ENCODE measurements at places on chromosomes 11 and 22.

- peak; percentile 23 for DNase-seq
These were observed 23.2 kb downstream of the MEI1 start for GRCh38 chr22:41722496-41722895.

GRCh38 chr22:45580726-45581381, 78.2 kb downstream of the FBLN1 start:
- no peak for DNase-seq

- DNase-seq = no peak
These were observed 60.3 kb downstream of the NECTIN1 start for GRCh38 chr11:119668676-119669075.

GRCh38 chr11:104094576-104094975, 58.1 kb downstream of the DDI1 start:
- peak; percentile 10 for DNase-seq

- DNase-seq = no peak
These were observed 59.8 kb downstream of the CEP57 start for GRCh38 chr11:95850137-95850536.

DNA sequence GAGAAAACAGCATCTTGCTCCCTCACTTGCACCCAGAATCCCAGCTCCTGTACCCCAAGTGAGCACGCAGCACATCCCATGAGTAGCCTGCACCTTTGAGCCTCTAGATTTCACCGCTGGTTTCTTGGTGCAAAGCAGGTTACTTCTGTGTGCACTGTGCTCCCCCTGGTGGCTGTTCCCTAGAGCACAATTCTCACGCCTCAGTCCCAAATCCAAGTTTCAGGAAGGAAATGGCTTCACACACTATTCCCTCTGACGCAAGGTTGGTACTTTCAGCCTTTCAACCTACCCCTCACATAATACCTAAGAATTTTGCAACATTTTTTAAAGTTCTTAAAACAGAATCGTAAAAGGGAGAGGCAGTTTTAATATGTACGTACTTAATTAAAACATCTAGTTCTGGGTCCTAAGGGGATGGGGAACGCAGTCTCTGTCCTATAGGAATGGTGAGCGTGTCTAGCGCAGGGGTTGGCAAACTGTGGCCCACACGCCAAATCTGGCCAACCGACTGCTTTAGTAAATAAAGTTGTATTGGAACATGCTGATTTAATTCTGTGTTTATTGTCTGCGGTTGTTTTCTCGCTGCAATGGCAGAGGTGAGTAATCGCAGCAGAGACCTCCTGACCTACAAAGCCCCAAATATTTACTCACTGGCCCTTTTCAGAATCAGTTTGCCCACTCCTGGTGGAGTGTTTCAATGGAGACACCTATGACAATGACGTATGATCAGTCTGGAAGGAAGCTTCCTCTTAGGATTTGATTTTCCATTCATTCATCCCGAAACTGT, 27.5 kb downstream of the DHCR7 start:
- DNase-seq = no peak

GRCh38 chr11:27705873-27706820, 5.9 kb upstream of the BDNF start:
- peak; percentile 35 for DNase-seq

DNA sequence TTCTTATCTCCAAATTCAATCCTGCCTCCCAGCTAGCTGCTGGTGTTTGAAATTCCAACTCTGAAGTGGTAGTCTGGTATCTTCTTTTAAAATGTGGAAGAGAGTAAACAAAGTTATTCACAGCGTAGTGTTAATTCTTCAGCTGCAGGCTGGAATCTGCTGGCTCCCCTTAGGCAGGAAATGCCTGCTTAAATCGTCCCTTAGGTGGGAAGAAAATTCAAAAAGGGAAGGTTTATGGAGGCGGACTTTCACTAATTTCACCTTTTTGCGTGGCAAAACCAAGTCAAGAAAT, 439.0 kb upstream of the CCDC90B start:
- DNase-seq = no peak

- DNase-seq = no peak
These were observed 73.1 kb downstream of the CDKN1C start for GRCh38 chr11:2812371-2812991.

DNA sequence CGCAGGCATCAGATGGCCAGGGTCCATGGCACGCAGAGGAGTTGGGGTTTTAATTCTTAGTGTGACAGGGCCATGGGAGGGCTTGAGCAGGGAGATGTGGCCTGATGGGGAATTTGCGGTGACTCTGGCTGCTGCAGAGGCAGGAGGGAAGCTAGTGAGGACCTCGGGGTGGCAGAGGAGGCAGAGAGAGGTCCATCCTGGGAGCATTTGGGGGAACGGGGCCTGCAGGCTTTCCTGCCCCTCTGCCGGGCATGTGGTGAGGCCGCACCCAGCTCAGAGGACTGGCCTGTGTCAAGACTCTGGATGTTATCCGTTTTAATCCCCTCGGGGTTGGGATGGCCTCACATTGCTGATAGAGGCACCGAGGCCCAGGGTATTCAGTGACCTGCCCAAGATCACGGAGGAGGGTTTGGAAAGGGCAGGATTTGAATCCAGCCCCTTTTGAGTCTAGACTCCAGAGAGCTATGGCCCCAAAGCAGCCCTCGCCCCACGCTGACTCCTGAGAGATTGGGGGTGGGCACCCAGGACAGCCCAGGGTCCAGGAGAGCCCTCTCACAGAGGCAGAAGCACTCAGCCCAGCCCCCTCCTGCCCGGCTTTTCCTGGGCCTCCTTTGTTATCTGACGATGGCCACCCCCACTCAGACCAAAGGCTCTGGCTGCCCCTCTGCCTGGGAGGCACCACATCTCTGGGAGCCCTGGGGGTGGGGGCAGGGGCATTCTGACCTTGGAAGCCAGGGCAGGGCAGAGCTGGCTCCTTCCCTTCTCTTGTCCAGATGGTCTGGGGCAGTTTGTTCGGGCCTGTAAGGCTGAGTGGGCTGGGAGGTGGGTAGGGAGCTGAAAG, 13.9 kb downstream of the MGAT3 start:
- DNase-seq = no peak

- DNase-seq = no peak
These were observed 238.9 kb upstream of the API5 start for GRCh38 chr11:43072911-43073310.

DNA sequence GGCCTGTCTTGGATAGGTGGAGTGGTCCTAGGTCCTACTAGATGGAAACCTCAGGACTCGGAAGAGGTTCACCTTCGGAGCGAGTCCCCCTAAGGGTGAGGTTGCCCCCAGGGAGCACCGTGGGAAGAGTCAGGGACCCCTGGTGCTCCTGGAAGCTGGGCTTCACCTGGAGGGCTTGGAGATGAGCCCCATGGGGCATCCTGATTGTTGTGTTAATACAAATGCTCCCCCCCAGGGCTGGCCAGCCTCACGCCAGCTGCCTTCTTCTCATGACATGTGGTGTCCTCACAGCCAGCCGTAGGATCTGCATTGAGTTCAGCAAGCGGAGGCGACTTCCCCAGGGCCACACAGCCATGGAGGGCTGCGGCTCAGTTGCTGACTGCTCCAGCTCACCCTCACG, 1487.5 kb downstream of the BRD1 start:
- no peak for DNase-seq

DNA sequence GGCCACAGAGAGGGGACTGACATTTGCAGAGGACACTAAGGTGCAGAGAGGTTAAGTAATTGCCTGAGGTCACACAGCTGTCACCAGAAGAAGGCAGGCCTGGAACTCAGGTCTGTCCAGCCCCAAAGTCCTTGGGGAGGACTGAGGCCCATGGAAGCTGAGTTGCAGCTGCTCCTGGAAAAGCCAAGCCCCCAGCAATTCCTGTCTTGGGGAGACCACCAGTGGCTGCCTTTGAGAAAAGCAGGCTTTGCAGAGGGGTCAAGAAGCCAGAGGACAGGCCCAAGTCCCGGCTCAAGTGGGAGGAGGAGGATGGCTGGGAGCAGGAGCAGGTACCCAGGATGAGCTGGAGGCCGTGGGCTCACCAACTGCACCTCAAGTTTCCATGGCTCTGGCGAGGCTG, 3.4 kb downstream of the NFAM1 start:
- no peak for DNase-seq

DNA sequence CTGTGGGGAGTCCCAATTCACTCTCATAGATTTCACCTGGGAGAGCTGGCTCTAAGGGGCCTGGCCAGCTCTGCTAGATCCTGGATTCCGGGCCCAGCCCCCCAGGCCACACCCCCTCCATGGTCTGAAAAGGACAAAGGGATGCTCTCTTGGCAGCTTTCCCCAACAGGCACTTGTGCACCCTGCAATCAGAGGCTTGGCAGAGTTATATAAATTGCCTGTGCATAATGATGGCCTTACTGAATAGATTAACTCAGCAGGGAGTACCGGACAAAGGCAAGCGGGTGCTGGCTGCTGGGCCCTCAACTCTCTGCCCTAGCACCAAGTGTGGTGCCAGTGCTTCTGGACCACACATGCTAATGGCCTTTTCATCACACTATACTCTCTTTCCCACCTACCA, 461.6 kb downstream of the BUD13 start:
- no peak for DNase-seq

DNA sequence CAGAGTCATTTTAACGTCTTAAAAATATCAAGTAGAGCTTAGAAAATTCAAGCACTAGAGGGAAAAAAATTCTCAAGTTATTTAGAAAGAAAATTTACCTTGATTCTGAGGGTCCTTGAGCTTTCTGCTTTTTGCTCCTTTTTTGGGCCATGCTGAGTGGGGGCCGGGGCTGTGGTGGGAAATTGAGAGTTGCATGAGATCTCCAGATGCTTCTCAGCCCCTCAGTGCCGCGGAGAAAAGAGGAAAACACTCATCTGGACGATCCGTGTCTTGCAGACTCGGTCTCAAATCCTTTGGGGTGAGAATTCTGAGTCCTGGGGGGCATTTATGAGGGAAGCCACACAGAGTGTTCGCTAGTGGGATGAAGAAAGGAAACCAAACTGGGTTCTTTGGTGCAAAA, 700.8 kb downstream of the TBC1D22A start:
- DNase-seq = no peak

DNA sequence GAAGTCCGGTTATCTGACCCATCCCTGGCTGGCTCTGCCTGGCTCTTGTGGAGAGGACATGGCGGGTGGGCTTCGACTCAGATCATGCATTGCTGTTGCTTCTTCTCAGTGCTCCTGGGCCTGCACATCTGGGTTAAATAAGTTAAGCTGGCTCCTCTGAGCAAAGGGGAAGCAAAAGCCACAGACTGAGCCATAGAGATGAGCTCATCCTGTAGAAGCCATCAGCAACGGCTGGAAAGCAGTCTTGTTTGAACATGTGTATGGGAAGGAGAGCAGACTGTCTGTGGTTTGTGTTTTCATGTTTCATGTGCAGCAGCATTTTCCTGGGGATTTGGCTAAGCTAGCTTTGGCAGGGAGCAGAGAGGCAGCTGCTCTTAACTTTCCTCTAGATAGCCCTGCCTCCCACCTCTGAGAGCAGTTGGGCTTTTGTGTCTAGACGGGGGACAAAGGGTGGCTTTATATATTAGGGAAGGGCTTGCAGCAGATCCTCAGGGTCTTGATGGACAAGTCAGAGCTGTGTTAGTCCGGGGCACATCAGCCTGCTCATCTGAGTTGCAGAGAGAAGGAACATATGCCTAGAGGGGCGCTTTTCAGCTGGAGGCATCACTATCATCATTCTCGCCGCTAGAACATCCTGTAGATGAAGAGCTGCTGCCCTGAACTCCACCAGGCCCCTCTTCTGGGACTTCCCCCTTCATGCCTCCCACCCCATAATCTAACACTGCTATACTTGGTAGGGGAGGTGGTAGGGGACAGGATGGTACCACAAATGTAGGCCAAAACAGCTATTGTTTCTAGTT, 14.9 kb downstream of the DCPS start:
- DNase-seq = peak; percentile 60

DNA sequence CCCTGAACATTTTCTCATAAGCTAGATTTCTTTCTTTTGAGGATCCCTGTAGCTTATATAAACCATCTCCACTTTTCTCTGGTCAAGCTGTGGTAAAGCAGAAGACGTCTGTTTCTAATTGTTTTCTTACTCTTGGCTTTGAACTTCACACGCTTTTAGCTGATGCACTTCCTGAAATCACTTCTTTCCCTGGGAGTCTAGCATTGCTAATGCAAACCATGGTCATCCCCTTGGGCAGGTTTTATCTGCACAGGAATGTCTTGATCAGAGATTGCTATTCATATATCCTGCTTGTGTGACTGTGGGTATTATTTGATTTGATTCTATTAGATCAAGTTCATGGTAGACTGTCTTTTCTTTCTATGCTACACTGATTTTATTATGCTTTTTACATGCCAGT, 199.2 kb upstream of the POU2AF2 start:
- peak; percentile 36 for DNase-seq

- no peak for DNase-seq
These were observed 10.1 kb downstream of the PATE2 start for GRCh38 chr11:125768336-125769046.

DNA sequence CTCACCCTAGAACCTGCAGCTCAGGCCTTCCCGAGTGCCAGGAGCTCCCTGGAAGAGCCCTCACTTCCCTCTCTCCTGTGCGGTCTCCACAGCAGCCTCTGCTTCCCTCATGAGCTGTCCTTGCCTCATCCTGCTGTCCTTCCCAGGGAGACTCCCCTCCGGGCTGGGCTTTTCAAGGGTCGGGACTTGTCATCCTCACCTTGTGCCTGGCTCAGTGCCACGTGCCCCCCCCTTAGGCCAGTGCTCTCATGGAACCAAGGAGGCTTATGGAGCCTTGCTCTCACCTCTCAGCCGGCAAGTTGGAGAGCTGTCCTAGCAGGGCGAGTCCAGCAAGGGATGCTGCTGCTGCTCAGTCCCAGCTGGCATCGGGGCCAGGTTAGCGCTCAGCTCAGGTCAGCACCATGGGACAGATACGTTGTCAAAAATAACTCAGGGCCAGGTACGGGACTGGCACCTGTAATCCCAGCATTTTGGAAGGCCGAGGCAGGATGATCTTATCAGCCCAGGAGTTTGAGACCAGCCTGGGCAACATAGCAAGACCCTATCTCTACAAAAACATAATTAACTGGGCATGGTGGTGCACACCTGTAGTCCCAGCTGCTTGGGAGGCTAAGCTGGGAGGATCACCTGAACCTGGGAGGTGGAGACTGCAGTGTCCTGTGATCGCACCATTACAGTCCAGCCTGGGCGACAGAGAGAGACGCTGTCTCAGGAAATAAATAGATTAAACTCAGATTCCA, 13.6 kb downstream of the CTTN start:
- no peak for DNase-seq

- no peak for DNase-seq
These were observed 2.7 kb upstream of the TMPRSS6 start for GRCh38 chr22:37112084-37112728.

DNA sequence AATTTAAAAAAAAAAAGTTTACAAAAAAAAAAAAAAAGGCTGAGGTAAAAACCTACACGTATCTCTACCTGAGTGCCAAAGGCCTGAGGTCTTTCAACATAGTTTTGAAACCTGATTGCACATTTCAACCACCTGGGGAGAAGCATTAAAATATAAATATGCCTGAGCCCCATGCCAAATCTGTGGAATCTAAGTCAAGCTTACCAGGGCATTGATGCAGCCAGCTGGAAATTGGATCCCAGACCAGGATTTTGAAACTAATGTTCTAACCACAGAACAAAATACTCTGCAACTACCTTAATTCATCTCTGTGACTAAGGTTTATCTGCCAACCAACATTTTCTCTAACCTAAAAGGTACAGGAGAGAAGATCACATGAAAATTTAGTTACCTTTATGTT, 38.8 kb upstream of the CHRNA10 start:
- DNase-seq = no peak

- no peak for DNase-seq
These were observed 39.9 kb upstream of the NAV2 start for GRCh38 chr11:19672586-19673206.
